ENCODE measurements at places on chromosomes 5 and 9.

DNA sequence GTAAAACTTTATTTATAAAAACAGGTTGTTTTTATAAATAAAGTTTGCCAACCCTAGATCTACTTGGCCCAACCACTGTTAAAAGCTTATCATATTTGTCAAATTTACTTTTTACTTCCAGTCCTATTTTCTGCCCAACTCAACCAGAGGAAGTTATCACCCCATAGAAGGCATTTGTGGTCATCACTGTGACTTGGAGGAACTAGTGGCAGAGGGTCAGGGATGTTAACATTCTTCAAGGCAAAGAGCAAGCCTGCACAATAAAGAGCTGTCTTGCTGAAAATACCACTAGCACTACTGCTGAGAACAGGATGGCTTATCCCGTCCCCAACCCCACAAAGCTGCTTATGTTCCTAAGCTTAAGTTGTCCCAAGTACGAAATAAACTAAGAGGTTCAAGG lies 22.3 kb downstream of the TTC33 start:
- DNase-seq: no peak

- DNase-seq: peak; percentile 80
Measured at GRCh38 chr5:145854651-145855258, 18.1 kb downstream of the GRXCR2 start.

DNA sequence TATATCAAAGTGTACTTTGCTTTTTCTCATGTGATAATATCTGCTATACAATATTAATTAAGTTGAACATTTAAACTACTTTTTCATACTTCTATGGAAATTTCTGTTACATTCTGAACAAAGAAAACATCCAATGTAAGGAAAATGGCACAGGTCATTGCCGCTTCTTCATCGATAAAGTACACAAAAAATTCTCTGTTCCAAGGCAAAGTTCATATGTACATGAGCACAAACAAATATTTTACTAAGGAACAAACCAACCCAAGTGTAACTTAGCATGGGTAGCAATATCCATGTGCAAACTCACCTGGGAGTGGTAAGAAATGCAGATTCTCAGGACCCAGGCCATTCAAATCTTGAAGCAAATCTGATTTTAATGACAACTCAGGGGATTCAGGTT lies 139.8 kb downstream of the TMEM161B start:
- DNase-seq: no peak

DNA sequence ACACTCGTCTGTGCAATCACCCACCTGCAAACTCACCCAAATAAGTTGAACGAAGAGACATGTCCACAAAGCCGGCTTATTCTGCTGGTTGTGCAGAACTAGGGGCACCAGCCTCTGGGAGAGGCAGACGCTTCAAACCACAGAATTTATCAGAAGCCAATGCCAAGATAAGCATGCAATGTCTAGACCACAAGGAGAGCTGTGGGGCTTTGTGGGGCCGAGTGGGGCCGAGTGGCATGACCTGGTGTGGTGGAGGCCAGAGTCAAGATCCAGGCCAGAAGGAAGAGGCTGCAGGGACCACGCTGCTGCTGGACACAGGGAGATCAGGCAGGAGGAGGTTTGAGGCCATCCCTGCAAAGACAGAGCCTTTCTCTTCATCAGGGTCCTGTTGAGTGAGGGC lies 259.0 kb downstream of the IRX2 start:
- DNase-seq: no peak

GRCh38 chr5:58099257-58099656 lies 360.6 kb downstream of the PLK2 start:
- no peak for DNase-seq

- DNase-seq: no peak
Measured at GRCh38 chr9:16651446-16651964, 219.0 kb downstream of the BNC2 start.

All from kidney tubule cell (primary cell).